ENCODE measurements at places on chromosomes 16 and 17.
A peak's percentile ranks its signal among the peaks of the same experiment; 100 is the strongest.

DNA sequence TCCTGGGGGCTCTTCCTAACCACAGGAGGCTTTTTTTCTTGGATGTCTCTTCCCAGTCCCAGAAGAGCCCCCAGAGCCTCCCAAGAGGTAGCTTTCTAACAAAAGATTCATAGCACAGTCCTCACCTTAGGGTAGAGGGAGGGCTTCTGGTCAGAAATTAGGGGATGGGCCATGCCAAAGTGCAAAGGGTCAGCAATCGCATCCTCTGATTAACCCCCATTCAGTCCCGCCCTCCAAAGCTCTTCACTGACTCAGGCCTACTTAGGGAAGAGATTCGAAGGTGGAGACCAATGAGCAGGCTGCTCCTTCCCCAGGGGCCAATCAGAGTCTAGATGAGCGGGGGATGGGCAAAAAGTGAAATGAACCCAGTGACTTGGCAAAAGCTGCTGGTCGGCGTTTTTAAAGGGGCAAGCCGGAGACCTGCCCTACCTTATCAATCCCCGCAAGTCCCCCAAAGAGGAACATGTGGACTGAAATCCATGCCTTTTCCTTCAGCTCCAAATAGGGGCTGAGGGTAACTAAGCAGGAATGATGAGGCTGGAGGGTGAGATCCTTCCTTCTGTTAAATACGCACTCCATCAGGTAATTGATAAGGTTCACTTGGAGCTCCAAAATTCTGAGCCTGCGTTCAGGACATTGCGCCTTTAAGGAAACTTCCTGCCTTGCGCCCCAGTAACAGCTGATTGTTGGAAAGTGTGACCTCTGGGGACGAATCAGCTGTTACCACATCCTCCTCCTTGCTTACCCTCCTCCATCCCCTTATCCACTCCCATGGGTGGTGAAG, 6.9 kb upstream of the TLCD2 start:
- peak; percentile 83 for DNase-seq

GRCh38 chr17:57282296-57282695, 26.0 kb downstream of the MSI2 start:
- no peak for DNase-seq

DNA sequence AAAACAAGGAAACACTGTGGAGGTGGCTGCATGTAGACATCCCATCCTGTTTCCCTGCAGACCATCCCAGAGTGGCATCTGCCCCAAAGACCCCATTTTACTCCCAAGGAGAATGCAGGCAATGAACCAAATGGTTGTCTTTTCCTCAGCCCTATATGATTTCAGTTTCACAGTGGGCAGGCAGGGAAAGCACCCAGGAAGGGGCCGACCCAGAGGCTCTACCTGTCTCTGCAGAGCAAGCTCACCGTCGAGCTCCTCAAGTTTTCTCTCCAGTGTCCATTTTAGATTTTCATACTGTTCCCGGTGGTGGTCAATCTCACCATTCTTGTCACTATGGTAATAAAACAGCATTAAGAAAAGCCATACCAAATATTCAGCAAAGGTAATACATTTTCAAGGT, 14.6 kb downstream of the CCDC57 start:
- DNase-seq: no peak

DNA sequence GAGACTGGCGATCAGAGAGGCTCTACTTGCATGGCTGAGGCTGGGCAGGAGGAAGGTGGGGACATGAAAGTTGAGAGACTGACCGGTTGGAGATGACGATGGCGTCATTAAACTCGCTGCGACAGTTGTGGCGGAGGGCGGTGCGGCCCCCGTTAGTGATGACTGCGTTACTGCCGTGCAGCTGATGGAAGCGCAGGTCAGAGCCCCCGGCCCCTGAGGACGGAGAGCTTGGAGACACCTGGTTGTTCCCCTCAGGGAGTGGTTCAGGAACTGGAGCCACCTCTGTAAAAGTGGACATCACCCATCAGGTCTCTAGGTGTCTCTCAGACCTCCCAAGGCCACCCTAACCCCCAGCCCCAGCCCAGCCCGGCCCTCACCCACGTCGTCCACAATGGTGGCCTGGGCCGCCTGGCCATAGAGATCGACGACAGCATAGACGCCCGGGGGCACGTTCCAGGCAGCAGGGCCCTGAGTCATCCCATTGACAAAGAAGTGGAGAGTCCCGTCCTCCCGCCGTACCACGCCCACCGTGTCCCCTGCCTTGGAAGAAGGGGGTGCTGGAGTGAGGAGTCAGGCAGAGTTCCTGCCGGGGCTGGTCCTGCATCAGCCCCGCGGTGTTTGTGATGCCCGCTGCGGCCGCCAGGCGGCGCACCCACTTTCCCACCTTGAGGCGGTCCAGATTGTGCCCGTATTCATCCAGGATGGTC, 5.3 kb downstream of the NEURL4 start:
- no peak for DNase-seq

- DNase-seq: no peak
Observed at GRCh38 chr17:45093444-45094110, 32.5 kb downstream of the NMT1 start.

DNA sequence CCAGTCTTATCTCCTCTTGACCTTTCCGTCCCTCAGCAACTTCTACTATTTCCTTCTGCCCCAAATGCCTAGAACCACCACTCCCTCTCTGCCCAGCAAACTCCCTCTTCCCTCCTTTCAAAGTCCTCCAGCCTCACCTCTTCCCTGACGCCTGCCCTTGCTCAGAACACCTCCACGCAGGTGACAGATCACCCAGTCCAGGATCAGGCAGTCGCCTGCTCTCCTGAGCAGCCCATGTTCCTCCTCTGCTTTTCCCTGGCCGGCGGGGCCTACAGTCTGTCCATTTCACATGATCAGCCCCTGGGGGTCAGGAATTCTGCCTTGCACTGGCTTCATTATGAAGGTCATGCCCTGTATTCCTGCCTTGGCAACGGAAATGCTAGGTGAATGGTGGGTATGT, 422 bp downstream of the CD300LF start:
- DNase-seq: no peak

- peak; percentile 53 for DNase-seq
Observed at GRCh38 chr16:19389246-19389645, 28.4 kb upstream of the TMC5 start.

DNA sequence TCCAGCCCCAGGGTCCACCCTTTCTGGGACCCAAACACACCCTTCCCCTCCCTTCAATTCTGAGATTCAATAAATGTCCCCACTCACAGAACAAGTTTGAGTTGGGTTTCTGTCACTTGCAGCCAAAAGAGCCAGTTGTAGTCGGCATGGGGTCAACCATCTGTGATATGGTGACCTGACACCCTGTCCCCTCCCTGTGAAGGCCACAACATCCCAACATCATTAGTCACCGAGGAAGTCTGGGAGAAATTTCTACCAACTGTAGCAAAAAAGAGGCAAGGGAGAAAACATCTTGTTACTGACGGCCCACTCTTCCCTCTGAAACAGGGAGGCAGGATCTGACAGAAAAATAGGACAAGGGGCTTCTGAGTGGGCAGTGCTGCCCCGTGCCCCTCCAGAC, 638 bp upstream of the LYZL6 start:
- DNase-seq: no peak

DNA sequence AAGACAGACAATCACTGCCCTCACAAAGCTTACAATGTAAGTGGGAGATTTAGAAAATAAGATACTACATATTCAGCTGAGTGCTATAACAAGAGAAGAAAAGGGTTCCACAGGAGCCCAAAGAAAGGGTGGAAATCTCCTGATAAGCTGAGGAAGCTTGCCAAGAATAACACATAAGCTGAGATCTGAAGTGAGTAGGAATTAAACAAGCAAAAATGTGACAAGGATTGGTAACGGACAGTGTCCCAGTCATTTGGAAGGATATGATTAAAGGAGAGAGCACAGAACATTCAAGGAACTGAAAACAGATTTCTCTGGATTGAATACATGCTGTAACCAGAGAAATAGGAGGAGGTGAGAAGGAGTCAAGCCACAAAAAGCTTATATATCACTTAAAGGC, 13.0 kb downstream of the CDYL2 start:
- no peak for DNase-seq

DNA sequence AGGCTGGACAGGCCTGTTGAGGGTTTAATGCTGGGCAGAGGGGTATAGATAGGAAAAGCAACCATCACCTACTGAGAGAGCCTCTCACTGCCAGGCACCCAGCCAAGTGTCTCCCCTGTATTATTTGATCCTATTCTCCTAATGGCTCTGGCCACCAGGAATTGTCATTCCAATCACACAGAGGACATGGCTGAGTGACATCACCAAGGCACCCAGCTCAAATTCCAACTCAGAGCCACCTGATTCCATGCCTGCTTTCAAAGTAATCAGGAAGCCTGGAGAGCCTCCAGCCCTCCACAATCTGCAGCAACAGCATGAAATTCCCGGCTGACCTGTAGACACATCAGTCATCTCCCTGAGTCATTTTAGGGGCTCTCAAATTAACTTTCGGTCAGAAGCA, 368.9 kb upstream of the C16orf82 start:
- no peak for DNase-seq

- DNase-seq: no peak
Observed at GRCh38 chr16:10897134-10897533, 20.1 kb downstream of the CIITA start.

DNA sequence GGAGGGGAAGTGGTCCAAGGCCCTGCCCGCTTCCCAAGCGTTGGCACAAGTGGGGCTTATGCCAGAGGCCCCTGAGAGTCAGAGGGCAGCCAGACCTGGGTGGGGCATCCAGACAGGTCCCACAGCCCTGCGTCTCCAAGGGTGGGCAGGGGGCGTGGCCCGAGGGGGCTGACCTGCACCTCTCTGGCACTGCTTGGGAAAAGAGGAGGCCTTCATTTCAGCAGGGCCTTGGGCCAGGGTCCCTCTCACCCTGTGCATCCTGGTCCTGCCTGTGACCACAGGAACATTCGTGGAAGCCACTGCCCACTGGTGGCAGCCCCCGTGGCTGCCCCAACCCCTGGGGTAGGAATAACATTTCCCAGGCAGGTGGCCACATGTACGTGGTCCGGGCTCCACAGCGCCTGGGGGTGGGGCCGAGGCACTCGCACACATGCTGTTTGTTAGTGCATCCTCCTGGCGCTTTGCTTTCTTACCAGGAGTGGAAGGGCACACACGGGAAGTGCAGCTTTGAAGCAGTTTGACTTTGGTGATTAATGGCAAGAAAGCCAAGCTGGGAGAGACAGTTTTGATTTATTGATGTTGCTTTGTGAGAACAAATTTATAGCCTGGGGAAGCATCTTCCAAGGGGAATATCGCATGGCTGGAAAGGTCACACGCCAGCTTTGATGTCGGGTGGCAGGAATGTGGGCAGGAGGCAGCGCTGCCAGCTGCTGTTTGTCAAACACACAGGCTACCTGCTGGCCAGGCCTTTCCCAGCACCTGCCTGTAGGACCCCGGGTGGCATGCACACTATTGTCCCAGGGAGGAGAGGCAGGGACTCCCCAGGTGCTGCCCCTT, 4.3 kb downstream of the CENPX start:
- DNase-seq: no peak

DNA sequence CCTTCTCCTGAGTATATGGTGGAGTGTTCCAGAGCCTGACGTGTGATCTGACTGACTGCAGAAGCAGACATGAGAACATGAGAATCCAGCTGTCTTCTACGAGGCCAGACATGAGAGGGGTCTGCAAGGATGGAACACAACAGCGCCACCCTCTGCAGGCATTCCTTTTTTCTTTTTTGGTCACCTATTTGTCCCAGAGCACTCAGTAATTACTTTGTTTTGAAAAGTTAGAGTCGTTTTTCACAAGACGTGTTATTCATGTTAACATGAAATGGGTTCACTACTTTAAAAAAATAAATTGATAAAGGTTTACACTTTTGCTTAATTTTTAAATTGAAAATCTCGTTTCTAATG, 43.8 kb upstream of the ATP2A3 start:
- no peak for DNase-seq

DNA sequence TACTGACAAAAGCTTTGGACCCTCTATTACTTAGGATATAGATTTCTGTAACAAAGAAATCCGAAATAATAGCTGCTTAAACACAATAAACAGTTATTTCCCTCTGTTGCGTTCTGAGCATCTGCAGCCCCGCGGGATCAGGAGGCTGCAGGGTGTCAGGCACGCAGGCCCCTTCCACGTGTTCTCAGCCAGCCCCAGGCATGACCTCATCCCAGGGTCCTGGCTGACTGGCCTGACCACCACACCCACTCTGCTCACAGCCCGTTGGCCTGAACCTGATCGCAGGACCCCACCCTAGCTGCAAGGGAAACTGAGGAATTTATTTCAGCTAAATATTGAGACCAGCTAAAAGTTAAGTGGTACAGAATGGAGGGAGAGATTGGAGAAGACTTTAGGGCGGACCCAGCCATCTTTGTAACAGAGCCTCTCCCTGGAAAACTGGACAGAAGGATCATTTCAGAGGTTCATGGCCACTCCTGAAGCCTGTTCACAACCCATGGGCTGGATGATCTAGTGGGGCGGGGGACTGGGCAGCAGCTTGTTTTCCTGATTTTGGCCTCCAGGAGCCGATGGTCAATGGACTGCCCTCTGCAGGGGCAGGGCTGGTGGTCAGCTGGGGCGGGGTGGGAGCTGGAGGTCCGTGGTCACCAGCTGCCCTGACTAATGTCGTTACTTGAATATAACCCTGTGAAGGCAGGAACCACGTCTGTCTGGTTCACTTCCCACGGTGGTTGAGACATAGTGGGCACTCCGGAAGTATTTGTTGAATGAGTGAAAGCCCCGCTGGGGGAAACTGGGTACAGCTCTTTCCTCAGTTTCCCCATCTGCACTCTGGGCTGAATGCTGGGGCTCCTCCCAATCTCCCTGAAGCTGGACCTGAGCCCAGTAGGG, 10.9 kb downstream of the CETP start:
- no peak for DNase-seq

DNA sequence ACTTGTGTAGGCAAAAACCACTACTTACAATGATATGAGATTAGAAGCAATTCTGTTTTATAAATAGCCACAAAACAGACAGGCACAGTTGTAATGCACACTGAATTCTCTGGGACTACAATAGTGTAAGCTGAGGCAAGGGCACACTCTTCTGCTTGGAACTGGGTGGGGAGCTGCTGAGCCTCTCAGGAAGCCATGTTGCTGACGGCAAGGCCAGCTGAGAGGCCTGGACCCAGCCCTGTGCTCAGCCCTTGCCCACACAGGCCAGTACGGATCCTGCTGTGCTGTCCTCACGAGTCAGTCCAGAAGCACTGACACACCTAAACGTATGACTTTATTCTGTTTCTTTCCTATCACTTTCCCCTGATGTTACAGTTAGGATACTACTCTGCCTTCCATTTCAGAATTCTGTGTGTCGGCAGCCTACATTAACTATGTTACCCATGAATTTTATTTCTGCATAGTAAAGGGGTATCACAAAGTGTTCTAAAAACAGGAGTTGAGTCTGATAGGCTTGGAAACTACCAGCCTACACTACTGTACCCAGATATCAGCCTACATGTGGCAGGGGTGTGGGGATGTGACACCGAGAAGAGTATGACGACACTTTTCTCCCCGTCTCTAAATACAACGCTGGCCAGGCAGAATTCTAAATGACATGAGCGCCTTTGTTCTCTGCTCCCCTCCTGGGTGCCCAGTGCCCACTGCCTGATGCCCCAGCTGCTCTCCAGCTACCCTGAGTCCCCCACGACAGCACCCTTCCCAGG, 41.1 kb upstream of the FAAP100 start:
- DNase-seq: no peak

GRCh38 chr16:11976850-11977375, 379 bp downstream of the SNX29 start:
- peak; percentile 1 for DNase-seq

GRCh38 chr16:66904428-66904845, 14.2 kb downstream of the CDH16 start:
- no peak for DNase-seq

Measured in stimulated activated CD4-positive, alpha-beta T cell treated with anti-CD3 and anti-CD28 coated beads, TNF-alpha, amount 100 ng/mL, for 24 hours (primary cell).